ENCODE measurements at places on chromosomes 13 and 19. TPM values are rescaled to one million over a fixed set of nuclear protein-coding genes. Genes with fewer than 3 reads are reported as not detected.

DNA sequence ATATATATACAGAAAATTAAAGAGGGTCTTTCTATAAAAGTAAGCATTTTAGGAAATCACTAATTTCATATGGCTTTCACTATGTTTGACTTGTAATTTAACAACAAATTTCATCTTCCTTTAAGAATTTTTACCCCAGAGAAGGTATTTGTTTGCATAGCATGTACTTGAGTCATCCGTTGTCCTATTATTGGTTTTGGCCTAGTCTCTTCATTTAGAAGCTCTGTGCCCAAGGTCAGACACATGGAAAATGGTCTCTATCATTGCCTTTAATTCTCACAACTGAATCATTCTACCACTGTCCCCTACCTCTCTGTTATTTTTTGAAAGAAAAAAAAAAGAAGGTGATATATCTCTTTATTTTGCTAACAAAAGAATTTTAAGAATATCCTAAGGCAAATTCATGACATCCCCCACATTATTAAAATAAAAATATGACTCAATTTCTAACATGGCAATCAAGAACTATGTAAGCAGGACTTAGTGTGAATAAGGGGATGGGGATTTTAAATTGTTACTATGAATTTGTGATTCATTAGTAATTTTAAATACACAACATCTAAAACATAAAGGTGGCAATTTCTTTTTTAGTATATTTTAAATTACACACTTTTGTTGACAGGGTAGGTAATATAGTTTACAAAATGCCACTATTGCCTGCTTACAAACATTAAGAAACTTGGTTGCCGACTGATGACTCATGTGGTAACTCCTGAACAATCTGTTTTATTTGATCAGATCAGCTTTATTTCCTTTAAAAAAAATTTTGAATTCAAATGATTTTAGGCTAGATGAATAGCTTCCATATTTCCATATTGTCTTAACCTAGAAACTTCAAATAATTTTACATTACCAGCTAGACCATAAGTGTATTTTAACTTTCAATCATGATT, 13.9 kb downstream of the SLITRK5 start:
- DNase-seq: no peak

GRCh38 chr13:107832500-107833100, 382.7 kb downstream of the LIG4 start:
- no peak for DNase-seq

Gene PSG4
- not detected for total RNA-seq

Gene CPT1C
- 2.9 TPM for total RNA-seq

DNA sequence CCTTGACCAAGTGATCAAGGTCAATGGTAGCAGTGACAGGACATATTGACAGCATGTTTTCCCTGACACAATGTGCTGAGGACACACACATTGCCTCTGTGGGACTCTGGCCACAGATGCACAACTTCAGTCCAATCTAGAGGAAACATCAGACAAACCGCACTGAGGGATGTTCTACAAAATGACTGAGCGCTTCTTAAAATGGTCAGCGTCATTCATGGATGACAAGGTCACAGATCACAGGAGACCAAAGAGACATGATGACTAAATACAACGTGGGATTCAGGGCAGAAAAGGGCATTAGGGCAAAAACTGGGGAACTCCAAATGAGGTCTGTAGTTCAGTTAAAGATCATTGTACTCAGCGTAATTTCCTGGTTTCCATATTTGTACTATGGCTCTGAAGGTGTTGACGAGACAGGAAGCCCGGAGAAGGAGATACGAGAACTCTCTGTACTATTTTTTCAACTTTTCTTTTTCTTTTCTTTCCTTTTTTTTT, 20.6 kb downstream of the PBX4 start:
- no peak for DNase-seq

DNA sequence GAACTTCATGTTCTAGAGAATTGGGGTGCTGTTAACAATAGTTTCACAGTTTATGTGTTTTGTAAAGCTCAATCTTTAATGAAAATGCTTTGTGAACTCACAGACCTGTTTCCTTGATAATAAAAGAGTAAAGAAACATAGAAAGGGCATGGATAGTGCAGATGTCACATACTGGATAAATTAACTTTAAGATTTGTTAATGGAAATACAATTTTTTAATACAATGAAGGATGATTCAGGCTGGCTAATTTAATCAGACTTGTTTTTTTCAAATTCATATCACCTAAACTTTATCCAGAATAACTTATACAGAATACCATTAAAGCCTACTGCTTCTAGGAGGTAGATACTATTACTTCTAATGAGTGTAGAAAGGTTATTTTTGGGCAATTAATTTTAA, 1033.5 kb upstream of the SLC10A2 start:
- DNase-seq: no peak

DNA sequence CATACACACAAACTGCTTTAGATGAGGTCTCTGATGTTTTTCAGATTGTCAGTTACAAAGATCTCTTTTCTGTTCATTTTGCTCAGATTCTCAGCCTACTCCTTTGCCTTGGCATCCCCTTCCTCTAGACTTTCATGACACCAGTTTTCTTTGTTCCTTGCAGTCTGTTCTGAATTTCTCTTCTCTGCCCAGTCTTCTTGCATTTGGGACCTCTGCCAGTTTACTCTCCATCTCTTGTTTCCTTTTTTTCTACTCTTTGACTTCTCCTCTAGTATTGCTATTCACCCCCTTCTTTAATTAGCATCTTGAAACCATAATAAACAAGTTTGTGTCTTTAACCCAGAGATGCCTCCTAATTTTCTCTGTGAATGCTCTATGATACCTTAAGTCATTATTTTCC, 26.1 kb downstream of the EDNRB start:
- DNase-seq: no peak

GRCh38 chr19:39410831-39411080, 1.7 kb upstream of the PLEKHG2 start:
- DNase-seq: no peak
